Body of pancreas (tissue), 4 donors: ENCODE measurements at places on chromosomes 6 and 20.

- H3K36me3 ChIP-seq = no peaks in the 10 kb centered on the region
- H3K27me3 ChIP-seq = no peaks in the 10 kb centered on the region
- H3K4me3 ChIP-seq = no peak overlapping the region
- DNase-seq = no peak
- H3K4me1 ChIP-seq = no peaks in the 10 kb centered on the region
These were observed 34.6 kb upstream of the ENTPD6 start for GRCh38 chr20:25160897-25161296.

GRCh38 chr20:60466687-60467022, 508.4 kb downstream of the CDH26 start:
- H3K36me3 ChIP-seq = no peaks in the 10 kb centered on the region
- no peak overlapping the region for H3K4me3 ChIP-seq
- no peaks in the 10 kb centered on the region for H3K27me3 ChIP-seq
- no peaks in the 10 kb centered on the region for H3K4me1 ChIP-seq
- no peak overlapping the region for H3K27ac ChIP-seq
- DNase-seq = no peak

DNA sequence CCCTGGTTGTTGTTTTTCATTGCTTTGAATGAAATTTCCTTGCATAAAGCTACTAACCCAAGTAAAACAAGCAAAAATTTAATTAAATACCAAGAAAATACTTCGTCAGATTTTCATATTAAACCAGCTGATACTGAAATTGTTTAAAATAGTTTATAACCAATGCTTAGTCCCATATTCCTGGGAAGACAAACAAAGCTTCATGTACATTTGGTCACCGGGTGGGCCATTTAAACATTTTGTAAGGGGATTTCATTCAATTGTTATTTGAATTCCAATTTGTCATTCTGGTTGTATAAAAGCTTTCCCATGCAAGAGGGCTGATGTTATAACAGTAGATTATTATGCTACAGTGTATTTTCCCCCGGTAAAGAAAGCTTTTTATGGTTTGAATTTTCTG, 578 bp upstream of the RBBP9 start:
- peaks cover 13% of the 10 kb centered on the region for H3K4me1 ChIP-seq
- no peak overlapping the region for H3K27ac ChIP-seq
- no peak for DNase-seq
- no peaks in the 10 kb centered on the region for H3K27me3 ChIP-seq
- peaks cover 3% of the 10 kb centered on the region for H3K36me3 ChIP-seq
- no peak overlapping the region for H3K4me3 ChIP-seq

DNA sequence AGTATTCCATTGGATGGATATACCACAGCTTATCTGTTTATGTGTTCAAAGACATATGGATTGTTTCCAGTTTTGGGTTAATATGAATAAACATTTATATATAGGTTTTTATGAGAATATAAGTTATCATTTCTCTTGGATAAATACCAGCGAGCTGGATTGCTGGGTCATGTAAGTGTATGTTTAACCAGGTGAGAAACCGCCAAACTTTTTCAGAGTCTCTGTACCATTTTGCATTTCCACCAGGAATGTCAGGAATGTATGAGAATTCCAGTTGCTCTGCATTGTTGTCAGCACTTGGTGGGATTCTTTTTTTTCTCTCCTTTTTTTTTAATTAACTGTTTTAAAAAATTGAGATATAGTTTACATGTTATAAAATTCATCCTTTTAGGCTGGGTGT, 52.1 kb downstream of the PHF20 start:
- H3K27ac ChIP-seq = no peak overlapping the region
- H3K4me1 ChIP-seq = no peaks in the 10 kb centered on the region
- H3K4me3 ChIP-seq = no peak overlapping the region
- no peaks in the 10 kb centered on the region for H3K27me3 ChIP-seq
- no peaks in the 10 kb centered on the region for H3K36me3 ChIP-seq
- DNase-seq = no peak

GRCh38 chr6:41286544-41287346, at the start of gene TREM1:
Gene TREM1 (minus strand): TSS chr6:41286682. CDS start chr6:41286655, 27 bp downstream.
- DNase-seq = no peak
- no peaks in the 10 kb centered on the region for H3K4me1 ChIP-seq
- H3K4me3 ChIP-seq = no peak within 1 kb of the TSS
- H3K27me3 ChIP-seq = no peaks in the 10 kb centered on the region

DNA sequence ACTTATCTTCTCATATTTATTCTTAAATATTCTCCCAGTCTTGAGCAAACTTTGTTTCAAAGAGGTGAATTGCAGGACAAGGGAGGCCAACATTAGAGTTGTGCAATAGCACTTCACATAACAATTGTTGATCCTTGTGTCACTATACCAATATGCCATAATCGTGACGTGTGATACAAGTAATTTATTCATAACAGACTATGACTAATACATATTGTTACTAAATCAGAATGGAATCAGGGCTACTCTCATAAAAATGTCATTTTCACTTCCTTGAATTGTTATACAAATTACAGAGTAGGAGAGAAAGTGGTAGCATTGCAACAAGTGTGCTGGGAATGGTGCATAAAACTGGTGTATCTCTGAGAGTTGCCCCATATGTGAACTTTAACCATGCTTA, 37.2 kb upstream of the PLCB1 start:
- peaks cover 22% of the 10 kb centered on the region for H3K4me1 ChIP-seq
- H3K27ac ChIP-seq = peak overlapping the region; percentile 53
- no peak for DNase-seq
- no peaks in the 10 kb centered on the region for H3K27me3 ChIP-seq

DNA sequence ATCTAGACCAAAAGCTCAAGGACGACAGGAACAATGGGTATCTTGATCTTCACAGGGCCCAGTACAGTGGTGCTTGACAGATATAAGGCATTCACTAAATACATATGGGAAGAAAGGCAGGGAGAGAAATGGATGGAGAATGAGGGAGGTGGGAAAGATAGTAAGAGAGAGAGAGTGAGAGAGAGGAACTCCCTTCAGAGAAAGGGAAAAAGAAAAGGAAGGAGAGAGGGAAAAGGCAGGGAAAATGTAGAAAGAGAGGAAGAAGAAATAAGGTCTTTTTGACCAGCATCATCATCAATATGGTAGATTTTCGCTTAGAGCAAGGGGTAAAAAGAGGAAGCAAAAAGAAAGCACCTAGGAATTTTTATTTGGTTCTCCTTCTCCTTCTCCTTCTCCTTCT, 760 bp upstream of the ANKRD66 start:
- no peak overlapping the region for H3K27ac ChIP-seq
- H3K36me3 ChIP-seq = no peaks in the 10 kb centered on the region
- no peaks in the 10 kb centered on the region for H3K27me3 ChIP-seq
- no peak overlapping the region for H3K4me3 ChIP-seq
- H3K4me1 ChIP-seq = no peaks in the 10 kb centered on the region

GRCh38 chr20:14617123-14617522, 279.7 kb upstream of the FLRT3 start:
- no peak overlapping the region for H3K27ac ChIP-seq
- no peaks in the 10 kb centered on the region for H3K36me3 ChIP-seq
- H3K4me3 ChIP-seq = no peak overlapping the region
- DNase-seq = no peak

DNA sequence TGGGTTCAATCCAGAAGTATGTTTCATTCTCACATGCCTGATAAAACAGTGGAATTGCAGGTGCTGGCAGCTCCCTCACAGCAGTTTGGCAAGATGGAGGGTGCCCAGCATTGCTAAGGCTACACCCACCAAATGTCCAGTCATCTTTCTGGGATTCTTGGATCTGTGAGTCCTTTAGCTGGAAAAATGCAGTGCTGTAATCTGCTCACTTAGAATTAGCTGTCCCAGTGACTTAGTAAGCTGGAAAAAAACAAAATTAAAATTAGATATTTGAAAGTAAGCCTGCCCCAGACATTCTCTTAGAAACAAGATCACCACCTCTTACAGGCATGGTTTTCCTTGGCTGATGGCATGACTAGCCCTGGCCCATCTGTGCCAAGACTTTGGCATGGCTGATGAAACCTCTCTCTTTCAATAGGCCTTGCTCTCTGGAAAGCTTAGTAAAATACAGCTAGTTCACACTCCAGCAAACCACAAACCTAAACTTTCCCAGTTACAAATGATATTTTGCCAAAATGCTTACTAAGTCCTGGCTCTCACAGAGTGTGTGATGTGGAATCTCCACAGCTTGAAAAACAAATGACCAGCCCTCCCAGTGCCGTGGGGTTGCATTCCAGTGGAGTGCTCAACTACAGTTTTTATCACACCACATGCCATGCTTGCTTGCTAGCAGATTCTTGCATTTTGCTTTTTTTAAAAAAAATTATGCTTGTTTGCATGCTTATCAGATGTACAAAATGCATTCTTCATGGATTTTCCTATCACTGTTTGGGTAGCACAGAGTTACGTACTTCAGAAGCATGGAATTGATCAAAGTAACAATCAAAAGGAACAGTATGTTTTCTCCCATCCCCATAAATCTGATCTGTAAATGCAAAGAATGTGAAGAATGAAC, 261.5 kb downstream of the EYA4 start:
- H3K4me1 ChIP-seq = peaks cover 13% of the 10 kb centered on the region
- H3K4me3 ChIP-seq = no peak overlapping the region
- H3K27ac ChIP-seq = peak overlapping the region; percentile 18
- no peaks in the 10 kb centered on the region for H3K36me3 ChIP-seq
- H3K27me3 ChIP-seq = no peaks in the 10 kb centered on the region
- DNase-seq = peak; percentile 18

DNA sequence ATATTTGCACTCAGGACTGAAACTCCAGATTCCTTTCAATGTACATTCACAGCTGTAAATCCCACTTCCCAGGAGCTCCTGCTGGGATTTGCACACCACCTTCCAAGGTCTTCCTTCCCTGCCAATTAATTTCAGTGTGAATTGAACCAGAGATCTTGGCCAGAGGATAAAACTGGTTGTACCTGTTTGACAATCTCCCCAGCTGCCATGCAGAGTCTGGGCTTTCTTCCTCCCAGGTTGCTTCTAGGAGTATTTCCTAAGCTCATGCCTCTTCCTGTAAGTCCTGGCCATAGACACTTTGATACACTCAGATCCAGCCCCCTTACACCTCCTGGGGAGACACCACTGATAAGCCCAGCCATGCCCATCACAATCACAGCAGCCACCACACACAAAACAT, 15.6 kb downstream of the MAFB start:
- no peaks in the 10 kb centered on the region for H3K27me3 ChIP-seq
- DNase-seq = peak; percentile 63
- no peaks in the 10 kb centered on the region for H3K36me3 ChIP-seq
- peaks cover 37% of the 10 kb centered on the region for H3K4me1 ChIP-seq
- no peak overlapping the region for H3K4me3 ChIP-seq
